Activated CD4-positive, alpha-beta T cell treated with anti-CD3 and anti-CD28 coated beads, Interleukin-10, Interleukin-2, amounts not matched to agents 100 ng/mL and 50 ng/mL, durations not matched to agents 16 hours and 8 hours (primary cell): ENCODE measurements at places on chromosomes 5 and 9.
A peak's percentile ranks its signal among the peaks of the same experiment; 100 is the strongest.

DNA sequence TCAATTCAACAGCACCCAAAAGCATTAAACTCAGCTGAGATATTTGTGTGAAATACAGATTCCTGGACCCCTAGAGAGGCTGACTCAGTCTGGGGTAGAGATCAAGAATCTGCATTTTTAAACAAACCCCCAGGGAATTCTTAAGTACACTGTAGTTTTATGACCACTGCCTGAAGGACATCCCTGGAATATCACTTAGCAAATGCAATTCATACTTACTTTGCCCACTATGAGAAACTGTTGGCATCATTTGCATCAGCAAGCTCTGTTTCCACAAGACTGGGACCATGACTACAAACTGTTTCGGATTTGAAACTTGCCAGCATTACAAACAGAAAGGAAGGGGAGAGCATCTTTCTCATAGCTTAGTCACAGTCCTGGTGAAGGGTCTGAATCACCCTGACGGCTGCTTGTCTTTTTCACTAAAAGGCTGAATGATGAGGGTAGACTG lies 63.7 kb downstream of the MLLT3 start:
- peak; percentile 86 for DNase-seq

DNA sequence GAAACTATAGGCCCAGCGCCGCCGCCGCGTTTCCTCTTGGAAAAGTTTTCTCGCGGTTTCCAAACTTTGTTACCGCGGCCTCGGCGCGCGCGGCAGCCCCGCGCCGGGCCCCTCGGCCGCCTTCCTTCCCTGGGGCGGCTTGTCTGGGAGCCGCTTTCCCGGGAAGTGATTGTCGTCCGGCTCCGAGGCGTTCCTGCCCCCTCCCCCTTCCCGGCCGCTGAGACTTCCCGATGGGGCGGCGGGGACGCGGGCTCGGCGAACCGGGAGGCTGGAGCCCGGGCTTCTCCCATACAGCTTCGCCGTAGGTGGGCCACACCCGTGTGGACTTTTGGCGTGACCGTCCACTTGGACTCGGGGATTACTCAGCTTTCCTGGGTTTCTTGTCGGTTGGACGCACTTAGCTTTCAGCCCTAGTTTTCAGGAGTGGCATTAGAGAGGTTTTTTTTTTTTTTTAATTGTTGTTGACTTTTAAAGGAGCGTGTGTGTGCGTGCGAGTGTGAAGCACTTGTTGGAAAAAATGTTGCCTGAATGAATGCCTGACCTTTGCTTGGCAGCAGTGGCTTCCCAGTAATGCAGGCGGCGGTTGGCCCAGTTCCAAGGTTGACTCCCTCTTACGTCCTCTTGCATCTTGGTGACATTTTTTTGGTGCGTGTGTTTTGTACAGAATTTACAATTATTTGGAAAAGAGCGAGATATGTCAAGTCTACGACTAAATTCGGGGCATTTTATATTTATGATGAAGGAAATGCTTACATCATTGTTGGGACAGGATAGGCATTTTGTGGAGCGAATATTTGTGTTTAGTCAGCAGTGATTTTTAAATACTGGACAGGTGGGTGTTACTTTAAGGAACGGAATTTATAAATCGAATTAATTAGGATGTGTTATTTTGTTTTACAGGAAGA lies 821 bp downstream of the CTNNA1 start:
- peak; percentile 42 for DNase-seq

GRCh38 chr5:129904667-129905472 lies 605 bp downstream of the CHSY3 start:
- DNase-seq: no peak

DNA sequence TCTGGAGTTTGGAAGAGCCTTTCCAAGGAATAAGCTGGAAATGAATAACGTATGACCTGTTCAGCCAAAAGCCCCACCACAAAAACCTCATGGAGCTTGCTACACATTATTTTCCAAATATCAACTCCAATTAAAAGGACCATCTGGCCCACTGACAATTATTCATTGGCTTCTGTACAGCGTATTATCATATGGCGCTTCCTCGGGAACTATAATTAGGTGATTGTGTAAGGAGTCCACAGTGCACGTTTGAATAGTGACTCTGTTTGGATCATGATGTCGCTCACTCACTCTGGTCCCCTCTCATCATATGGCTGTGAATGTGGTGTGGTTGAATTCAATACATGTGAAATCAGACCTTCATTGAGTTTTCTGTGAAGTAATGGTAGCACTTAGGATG lies 52.1 kb downstream of the GDNF start:
- no peak for DNase-seq
